T-helper 2 cell (primary cell): ENCODE measurements at places on chromosomes 2 and 18.

- DNase-seq = no peak
These were observed 35.4 kb upstream of the REEP1 start for GRCh38 chr2:86372641-86373502.

DNA sequence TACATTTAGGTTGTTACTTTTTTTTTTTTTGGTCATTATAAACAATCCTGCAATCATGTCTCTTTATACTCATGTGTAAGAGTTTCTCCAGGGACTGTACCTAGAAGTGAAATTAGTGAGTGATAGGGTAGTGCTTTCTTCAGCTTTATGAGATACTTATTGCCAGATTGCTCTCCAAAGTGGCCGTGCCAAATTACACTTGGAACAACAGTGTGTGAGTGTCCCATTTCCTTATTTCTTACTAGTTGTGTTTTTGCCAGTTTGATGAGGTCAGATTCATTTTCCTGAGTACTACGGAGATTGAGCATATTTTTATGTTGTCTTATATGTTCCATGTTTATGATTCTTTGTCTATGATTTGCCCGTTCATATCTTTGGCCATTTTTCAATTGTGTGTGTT is 39.2 kb downstream of the GALNT1 start:
- DNase-seq = no peak

DNA sequence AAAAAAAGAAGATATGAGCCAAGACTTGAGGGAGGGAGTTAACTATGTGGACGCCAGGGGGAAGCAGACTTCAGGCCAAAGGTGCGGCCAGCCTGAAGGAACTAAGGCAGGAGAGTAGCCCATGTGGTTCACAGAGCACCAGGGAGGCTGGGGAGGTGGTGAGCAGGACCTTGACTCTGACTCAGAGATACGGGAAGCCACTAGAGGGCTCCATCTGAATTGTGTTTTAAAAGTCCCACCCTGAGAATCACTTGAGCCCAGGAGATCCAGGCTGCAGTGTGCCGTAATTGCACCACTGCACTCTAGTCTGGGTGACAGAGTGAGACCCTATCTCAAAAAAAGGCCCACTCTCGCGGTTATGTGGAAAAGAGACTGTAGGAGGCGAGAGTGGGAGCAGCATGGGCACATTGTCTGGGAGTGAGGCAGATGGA is 12.3 kb downstream of the CEP192 start:
- no peak for DNase-seq

DNA sequence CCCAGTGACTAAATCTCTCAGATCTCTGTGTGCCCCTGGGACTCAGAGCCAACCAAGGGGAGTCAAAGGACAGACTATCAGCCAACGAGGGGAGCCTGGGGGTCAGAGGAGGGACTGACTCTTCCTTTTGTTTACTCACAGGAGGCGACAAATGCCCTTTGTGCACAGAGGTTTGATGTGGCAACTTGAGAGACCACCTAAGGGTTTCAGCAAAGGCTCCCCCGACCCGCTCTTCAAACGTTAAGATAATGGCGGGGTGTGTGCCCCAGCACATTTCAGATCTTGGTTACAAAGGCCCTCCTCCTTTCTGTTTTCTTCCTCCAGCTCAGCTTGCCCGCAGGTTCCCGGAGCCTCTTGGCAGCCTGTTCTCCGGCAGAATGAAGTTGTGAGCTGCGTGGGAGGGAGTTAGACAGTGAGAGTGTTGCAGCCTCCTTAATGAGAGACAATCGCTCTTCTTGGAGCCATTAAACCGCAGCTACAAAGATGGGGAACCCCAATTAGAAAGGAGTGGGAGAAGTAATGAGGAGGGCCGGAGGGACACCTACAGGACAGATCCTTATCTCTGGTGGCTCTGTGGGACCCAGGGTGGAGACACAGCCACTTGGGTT is 76.2 kb downstream of the KIAA2012 start:
- no peak for DNase-seq

- DNase-seq = no peak
These were observed 99.5 kb downstream of the TANC1 start for GRCh38 chr2:159067971-159068370.

DNA sequence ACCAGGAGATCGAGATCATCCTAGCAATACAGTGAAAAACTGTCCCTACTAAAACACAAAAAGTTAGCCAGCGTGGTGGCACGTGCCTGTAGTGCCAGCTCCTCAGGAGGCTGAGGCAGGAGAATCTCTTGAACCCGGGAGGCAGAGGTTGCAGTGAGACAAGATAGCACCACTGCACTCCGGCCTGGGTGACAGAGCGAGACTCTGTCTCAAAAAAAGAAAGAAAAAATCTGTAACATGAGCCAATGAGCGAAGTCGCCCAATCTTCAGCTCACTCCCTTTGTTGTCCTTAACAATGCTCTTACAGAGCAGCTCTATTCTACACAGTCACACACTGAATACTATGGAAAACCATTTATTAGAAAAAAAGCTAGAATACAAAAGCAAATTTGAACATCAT is 22.0 kb downstream of the FAM98A start:
- DNase-seq = no peak

- no peak for DNase-seq
These were observed 2.4 kb downstream of the MAP4K4 start for GRCh38 chr2:101699755-101700461.

DNA sequence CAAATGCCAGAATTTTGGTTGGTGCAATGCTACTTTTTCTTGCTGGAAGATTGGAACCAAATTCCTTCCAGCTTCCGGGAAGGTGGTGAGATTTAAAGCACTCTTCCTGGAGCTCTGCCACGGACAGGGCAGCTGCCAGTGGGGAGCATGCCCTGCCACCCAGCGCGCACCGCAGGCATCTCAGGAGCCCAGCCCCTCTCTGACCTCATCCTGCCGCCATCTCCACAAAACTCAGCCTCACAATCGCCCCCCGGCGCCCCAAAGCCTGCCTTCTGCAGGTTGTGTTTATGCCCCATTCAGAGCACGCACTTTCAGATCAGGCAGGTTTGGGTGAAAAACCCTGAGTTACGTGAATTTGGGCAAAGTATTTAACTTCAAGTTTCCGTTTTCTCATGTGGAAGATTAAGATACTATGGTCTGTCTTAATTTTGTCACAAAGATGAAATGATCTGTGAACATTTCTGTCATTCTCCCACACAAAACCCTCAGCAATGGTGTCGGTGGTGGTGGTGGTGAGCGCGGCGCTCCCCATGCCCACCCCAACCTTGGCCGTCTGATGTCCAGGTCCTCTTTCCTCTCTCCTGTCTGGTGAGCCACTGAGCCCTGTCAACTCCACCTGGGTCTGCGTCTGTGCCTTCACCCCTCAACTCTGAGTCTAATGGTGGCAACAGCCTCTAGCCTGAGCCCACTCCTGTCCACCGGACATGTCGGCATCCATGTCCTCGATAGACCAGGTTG is 282.8 kb upstream of the SALL3 start:
- DNase-seq = no peak

DNA sequence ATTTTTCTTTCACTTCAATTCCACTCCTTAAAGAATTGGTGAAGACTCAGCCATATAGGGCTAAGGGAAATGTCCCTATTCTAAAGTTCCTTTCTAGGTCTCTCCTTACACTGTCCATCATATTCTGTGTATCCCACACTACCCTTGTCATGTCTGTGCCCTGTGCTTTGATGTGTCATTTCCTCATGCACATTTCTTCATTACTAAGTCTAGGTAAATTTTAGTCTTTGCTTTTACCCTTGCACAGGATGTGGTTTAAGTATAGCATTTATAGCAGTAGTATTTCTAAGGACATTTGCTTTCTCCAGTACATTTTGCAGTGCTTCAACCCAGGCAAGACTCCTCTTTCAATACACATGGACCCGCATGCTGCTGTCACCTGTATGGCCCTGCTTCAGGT is 221.5 kb upstream of the ACVR2A start:
- no peak for DNase-seq

- DNase-seq = no peak
These were observed 14.2 kb downstream of the LIMS2 start for GRCh38 chr2:127661072-127661649.

DNA sequence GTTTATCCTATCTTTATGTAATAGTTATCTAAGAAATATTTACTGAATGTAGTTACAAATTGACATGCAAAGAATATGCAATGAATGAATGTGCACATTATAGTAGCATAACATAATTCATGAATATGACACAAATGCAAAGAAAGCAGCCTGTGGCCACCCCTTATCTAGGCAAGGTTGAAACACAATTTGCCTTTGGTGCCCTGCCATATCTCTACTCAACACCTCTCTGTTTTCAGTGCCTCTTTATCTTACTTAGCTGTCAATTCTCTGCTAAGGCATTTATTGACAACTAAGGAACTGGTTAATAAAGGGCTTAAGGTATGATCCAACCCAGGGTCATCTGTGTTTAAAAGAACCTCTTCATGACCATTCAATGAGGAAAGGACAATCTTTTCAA is 18.9 kb downstream of the REV1 start:
- DNase-seq = no peak

DNA sequence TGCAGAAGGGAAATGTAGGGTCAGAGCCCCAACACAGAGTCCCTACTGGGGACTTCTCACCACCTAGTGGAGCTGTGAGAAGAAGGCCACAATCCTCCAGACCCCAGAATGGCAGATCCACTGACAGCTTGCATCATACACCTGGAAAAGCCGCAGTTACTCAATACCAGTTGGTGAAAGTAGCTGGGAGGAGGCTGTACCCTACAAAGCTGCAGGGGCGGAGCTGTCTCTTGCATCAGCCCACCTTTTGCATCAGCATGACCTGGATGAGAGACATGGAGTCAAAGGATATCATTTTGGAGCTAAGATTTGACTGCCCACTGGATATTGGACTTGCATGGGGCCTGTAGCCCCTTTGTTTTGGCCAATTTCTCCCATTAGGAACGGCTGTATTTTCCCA is 237.3 kb downstream of the CALCRL start:
- DNase-seq = no peak

- DNase-seq = no peak
These were observed 440.0 kb downstream of the THSD7B start for GRCh38 chr2:137205324-137205723.

DNA sequence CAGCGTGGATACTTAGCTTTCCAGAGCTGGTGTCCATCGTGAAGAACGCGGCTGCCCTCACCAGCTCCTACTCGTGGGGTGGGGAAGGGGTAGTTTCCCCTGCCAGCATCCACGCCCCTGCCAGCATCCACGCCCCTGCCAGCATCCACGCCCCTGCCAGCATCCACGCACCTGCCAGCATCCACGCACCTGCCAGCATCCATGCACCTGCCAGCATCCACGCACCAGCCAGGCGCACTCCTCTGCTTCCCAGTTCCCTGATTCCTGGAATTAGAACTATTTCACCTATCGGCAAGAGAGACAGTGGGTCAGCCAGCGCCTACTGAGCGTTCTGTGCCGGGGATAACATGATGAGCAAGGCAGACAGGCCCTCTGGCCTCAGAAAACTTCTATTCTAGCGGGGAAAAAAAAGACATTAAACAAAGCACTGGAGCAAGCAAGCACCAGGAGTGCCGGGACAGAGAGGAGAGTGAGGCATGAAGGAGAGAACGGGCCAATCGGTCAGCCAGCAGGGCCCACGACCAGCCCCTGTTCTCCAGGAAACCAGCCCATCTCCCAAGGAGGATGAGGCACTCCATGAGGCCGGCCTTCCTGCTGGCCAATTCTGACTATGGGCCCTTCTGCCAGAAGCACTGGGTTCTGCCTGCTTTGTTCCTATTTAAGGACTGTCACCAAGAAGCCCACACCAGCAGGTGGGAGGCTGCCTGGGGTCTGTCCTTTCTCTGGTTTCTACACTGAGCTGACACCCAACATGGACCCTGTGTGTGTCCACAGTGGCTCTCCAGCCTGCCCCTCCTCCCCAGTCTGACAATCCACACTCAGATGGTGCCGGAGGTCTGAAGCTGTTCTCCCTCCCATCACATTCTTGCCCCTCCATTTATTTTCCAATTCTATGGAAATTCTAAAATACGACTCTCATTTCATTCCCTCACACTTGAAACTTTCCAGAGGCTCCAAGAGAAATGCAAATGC is 78.4 kb upstream of the SALL3 start:
- no peak for DNase-seq

GRCh38 chr2:182942756-182943155 is 76.3 kb upstream of the FRZB start:
- no peak for DNase-seq

GRCh38 chr2:59583173-59583765 is 970.2 kb downstream of the BCL11A start:
- DNase-seq = no peak

DNA sequence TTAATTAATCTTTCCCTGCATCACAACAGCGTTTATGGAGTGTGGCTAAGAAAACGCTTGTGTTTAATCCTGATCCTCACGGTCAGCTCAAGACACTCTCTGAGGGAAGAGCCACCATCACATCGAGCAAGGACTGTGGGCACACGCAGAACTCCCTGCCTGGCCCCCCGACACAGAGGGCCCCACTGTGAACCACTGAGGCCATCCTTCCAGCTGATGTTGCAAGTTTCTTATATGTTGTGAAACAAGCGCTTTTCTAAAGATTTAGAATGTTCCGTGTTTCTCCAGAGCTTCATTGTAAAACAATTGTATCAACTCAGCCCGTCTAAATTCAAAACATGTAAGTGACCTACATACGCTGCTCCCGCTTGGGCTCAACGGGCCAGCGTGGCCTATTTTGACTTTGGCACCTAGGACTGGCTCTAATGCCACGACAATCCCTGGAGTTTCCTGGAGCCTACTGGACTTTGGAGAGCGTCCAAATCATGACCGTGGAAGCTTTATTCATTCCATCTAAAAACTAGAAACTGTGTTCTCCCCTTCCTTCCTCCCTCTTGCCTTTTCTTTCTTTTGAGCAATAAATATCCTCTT is 34.9 kb downstream of the SERPINE2 start:
- DNase-seq = no peak
